ENCODE measurements at places on chromosomes 13 and 19.

DNA sequence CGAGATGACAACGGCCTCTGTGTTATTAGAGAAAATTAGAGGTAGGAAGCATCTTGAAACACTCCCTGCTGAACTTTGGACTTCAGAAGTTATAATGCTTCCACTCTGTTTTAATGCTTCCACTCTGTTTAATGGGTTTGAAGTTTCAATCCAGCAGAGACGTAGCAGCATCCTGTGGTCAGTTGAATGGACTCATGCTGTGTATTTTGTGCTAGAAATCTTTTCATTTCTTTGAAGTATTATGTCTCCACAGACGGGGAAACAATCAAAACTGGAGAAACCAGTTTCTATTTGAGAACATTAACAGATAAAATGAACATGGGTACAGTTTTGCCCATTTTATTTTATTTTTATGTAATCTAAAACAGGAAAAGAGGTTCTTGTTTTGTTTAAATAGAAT lies 1736.2 kb downstream of the SLITRK5 start:
- no peak for DNase-seq

- DNase-seq, result no peak
Observed at GRCh38 chr19:19403373-19403901, 2.0 kb upstream of the GATAD2A start.

GRCh38 chr13:102881819-102882686 lies 36.2 kb downstream of the ERCC5 start:
- DNase-seq, result no peak

DNA sequence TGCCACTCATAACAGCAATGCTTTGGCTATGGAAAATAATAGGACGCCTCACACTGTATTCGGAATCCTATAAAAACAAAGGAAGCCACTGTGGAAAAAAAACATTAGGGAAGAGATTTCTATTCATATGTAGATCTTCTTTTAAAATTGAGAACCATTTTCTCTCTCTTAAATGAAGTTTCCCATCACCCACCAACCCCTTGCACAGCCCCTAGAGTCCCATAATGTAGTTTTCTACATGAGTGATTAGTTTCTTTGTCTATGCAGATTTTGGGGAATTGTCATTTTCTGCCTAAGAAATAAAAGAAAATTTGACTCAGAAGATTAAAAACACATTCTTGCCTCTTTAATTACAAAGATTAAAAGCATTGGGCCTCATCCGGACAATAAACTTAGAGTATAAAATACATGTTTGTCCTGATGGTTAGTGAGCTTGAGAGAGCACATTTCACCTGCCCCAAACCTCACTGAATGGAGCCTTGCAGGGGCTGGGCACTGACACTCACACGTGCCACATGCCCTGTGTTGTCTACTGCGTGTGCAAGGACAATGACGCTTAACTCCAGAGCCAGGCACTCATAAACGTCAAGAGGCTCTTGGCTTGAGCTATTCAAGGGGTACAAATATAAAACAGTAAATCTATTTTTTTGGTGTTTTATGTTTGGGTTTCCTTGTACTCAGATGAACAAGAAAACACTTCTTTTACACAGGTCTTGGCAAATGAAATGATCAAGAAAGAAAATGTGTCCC lies 40.0 kb upstream of the KL start:
- peak; percentile 11 for DNase-seq

DNA sequence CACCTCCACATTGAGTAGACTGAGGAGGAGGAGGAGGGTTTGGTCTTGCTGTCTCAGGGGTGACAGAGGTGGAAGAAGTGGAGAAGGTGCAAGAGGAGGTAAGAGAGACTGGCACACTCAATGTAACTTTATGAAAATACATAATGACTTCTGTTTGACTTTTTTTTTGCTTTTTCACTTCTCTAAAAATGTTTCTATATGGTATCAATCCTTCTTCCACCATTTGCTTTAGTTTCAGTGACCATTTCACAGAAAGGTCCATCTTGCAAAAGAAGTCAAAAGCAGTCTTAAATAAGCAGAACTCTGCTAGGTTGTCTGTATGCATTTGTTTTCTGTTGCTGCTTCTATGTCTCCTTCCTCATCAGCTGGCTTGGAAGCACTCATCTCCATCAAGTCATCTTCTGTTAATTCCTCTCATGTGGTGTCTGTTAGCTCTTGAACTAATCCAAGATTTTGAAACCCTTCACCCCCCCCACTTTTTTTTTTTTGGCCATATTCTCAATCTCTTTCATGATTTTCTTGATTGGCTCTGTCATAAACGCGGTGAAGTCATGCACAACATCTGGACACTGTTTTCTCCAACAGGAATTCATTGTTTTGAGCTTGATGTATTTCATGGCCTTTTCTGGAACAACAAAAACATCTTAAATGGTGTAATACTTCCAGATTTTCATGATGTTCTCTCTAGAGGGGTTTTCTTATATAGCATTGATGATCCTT lies 80.8 kb downstream of the KL start:
- DNase-seq, result no peak

DNA sequence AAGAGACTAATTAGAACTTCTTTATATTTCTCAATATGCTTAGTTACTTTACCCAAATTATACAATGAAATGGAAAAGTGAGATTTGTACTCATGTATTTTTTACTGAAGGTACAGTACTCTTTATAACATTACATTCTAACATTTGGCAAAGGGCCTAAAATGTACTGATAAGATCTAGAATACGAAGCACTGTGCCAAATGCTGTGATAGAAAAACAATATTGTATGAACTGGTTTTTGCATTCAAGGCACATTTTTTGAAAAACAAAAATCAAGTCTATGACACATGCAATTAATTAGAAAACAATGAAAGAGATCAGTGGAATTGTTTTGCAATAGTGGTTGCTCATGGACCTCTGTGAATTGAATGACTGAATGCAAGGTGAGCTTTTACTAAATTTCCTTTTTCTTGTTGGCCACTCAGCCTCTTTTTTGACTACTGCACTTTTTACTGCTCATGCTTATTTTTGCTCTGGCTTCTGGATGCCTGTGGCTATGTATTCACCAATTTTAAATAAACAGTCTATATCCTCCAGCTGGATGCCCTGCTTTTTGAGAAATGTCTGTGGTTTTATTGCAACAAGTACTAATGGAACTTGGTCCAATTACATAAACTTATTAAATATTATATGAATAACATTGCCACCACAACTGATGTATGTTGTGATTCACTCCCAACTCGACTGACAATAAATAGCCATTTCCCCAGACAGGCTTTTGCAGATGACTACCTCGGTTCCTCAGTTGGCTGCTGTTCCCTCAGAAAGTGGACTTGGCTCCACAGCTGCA lies 41.4 kb upstream of the OBI1 start:
- DNase-seq, result no peak
